ENCODE measurements at places on chromosomes 11 and 22.

GRCh38 chr11:87076874-87077429 is 39.2 kb downstream of the TMEM135 start:
- no peak for DNase-seq

DNA sequence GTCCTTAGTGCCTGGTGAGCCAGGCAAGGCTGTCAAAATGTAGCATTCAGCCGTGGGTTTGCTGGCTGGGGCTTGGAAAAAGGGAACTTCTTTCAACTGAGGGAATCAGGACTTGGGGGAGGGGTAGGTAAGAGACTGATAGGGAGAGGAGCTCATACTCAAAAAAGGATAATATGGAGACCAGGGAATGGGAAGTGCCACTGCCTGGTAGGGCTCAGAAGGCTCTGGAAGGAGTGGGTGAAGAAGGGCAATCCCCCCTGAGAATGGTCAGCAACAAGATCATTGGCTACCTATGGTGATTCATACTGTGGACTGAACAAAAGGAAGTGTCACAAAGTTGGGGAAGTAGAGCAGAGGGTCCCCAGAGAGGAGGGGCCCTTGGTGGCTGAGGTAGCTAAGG is 1.9 kb downstream of the CNGA4 start:
- DNase-seq: no peak

- no peak for DNase-seq
Measured at GRCh38 chr11:105754716-105755115, 144.8 kb downstream of the GRIA4 start.

DNA sequence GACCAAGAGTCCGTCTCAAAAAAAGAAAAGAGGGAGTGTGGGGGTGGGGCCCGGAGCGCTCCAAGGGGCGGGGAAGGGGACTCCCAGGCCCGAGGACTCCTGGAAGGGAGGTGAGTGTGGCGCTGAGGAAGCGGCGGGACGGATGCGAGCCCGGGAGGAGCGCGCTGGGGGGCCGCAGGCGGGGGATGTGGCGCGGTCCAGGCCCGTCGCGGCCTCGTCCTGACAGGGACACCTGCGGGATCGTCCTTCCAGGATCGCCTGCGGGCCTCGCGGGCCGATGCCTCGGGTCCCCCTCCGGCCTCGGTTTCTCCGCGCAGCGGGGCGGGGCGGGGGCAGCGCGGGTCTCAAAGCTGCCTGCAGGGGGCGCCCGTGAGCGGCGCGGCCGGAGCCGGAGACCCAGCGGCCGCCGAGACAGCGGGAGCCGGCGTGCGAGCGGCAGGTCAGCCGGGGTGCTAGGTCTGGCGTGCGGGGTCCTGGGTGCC is 3.8 kb upstream of the ADORA2A start:
- DNase-seq: peak; percentile 58

DNA sequence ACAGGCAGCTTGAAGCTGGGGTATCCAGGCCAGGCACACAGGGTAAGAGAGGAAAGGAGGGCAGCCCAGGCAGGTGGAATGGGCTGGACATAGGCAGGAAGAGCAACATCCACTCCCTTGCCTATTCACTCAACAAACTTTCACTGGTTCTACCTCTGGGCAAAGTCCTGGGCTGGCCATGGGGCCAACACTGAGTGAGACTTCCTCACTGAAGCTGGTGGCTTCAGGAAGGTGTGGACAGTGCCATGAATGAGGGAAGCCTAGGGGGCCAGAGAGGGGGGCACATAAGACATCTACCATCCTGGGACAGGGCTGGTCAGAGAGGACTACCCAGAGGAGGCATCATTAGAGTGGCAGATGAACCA is 44.9 kb upstream of the TCF20 start:
- no peak for DNase-seq

- no peak for DNase-seq
Measured at GRCh38 chr11:12944889-12945288, 64.2 kb upstream of the RASSF10 start.

DNA sequence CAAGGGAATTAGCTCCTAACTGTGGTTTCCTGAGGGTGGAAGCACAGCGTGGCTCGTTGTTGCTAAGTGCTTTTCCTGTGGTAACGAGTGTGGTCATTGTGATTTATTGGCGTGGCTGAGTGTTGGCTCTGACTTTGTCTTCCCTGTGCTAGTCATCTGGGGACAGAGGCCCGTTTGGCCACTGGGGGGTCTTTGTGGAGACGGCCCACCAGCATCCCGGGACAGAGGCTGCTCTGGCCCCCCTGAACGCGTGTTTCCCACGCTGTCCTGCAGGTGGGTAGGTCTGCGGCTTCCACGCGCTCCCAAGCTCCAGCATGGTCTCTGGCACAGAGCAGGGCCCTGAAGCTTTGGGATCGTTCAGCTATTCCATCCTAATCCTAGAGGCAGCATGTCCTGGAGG is 1040.0 kb downstream of the TBC1D22A start:
- DNase-seq: no peak

- no peak for DNase-seq
Measured at GRCh38 chr11:17796154-17796553, 61.6 kb downstream of the KCNC1 start.

- no peak for DNase-seq
Measured at GRCh38 chr11:46951864-46952263, 15.3 kb downstream of the CSTPP1 start.

DNA sequence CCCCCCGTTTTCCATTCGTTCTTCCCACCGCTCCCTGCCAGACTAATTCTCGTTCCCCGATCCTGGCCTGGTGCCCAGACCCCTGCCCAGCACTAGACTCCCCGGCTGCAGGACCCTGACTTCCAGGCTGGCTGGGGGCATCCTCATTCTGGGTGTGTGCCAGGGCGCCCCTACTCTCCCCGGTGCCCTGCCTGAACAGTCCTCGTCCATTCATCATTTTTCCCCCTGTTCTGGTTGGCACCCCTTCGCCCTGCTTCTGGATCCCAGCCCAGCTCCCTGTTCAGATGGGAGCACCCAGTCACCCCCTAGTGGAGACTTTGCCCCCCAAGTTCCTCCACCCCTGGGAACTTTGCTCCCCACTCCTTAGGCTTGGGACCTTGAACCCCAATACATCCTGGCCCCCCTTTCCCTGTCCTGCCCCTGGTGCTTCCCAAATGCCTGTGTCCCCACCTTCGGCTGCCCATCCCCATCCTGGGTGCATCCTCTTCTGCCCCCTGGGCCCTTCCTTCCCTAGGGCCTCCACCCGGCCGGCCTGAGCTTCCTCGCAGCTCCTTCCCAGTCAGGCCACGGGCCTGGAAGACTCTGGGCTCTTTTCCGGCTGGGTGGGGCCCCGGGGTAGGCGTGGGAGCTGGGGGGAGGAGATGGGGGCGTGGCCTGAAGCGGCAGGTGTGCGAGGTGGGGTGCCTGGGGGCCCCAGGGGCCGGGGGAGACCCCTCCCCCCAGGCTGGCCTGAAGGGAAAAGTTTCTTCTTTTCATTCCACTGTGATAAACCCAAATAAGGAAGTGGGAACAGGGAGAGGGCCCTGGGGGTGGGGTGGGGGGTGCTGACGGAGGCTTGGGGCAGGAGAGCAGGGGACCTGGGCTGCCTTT is 908 bp downstream of the PLCB3 start:
- no peak for DNase-seq

- DNase-seq: no peak
Measured at GRCh38 chr11:109619498-109619897, 197.5 kb downstream of the C11orf87 start.

GRCh38 chr11:14244926-14245325 is 114.1 kb downstream of the RRAS2 start:
- DNase-seq: no peak

GRCh38 chr22:37220543-37220981 is 8.3 kb upstream of the SSTR3 start:
- DNase-seq: no peak

- DNase-seq: no peak
Measured at GRCh38 chr22:46031965-46032851, 55.2 kb upstream of the WNT7B start.

DNA sequence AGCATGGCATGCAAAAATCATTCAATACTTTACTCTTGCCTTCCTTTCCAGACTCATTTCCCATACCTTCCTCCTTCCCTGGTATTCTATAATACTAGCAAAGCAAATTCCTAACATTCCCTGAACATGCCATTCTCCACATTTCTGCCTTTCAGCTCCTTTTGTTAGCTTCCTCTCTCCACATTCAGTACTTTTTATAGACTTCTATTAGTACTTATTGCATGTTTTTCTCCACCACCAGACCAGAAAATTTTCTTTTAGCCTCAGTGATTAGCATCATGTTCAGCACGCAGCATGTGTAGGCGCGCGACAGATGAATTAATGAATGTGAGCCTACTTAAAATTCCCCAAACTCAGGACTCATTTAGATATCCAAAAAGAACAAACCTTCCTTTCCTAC is 935.3 kb downstream of the DLG2 start:
- no peak for DNase-seq

DNA sequence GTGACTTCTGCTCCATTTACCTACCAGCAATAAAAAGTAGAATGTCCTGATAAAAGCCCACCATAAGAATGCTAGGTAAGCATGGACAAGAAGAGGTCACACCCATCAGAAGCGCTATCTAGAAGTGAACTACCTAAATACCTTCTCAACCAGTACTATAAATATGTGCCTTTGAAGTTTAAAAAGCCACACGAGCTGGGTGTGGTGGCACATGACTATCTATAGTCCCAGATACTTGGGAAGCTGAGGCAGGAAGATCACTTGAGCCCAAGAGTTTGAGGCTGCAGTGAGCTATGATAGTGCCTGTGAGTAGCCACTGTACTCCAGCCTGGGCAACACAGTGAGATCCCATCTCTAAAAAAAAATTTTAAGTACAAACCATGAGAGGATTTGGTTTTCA is 66.7 kb downstream of the PACSIN2 start:
- no peak for DNase-seq

DNA sequence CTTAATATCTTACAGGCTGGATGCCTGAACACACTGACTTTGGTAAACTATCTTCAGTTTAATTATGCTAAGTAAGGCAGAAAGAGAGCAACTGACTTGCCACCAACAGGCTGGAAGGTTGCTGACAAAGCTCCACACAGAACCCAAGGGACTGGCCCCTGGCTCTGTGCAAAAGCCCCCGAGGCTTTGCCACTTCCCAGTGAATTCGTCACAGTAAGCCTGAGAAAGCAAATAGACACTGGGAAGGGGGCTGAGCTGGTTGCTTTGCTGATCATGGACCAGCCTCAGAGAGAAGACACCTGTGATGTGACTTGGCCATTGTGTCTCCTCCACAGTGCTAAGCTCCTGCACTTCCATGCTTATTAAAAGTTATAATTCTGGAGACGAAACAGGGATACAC is 91.7 kb downstream of the BLID start:
- DNase-seq: no peak

GRCh38 chr11:56558574-56558973 is 15.5 kb upstream of the OR5M11 start:
- no peak for DNase-seq

GRCh38 chr11:5841797-5842196 is at the start of gene OR52E6:
Gene OR52E6 (minus strand): TSS chr11:5841897. CDS start chr11:5841897, 0 bp downstream.
- DNase-seq: no peak

DNA sequence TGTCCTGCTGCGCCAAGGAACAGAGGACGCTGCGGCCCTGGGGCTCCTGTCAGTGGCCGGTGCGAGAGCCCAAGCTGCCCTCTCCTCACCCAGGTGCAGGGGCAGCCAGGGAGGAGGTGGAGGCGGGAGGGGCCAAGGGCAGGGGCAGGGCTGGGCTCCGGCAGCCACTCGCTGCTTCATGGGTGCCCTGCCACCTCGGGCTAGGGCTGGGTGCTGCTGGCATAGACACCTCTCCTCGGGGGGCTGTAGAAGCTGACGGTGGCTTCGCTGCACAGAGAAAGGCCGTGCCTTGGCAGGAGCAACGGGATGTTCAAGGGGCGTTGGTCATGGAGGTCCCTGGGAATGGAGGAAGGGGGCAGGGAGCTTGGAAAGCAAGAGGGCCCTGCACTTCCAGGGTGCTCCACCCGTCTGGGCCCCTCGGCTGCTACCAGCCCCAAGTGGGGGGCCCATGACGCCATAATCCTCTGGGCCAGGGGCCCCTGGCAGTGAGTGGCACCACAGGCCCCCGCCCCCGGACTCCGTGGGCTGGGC is 1.6 kb upstream of the TBX1 start:
- no peak for DNase-seq

GRCh38 chr11:22193348-22194051 is 615 bp downstream of the ANO5 start:
- DNase-seq: no peak

- no peak for DNase-seq
Measured at GRCh38 chr11:69926376-69927050, 107.3 kb upstream of the FGF3 start.

- DNase-seq: no peak
Measured at GRCh38 chr22:42184852-42185251, 54.2 kb upstream of the CYP2D6 start.

- DNase-seq: no peak
Measured at GRCh38 chr22:43109511-43109910, 1.0 kb upstream of the BIK start.

DNA sequence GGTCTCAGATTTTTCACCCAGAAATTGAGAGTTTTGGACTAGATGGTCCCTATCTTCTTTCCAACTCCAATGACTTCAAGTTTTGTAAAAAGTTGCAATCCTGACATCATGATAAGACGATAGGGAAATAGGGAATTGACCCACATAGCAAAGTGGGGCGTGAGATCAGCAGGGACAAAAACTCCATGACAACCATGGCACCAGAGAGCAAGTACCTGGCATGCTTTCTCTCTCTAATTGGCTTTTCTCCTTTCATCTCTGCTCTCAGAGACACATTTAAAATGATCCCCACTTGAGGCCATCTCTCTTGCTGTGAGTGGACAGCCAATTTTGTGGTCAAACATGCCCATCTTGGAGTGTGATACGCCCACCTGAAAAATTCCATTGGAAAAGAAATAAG is at the start of gene OR5AN1:
OR5AN1 (plus strand) TSS at position 301 of the 400 bp plus-strand sequence. CDS start 5,564 bp downstream, outside the sequence.
- DNase-seq: no peak

DNA sequence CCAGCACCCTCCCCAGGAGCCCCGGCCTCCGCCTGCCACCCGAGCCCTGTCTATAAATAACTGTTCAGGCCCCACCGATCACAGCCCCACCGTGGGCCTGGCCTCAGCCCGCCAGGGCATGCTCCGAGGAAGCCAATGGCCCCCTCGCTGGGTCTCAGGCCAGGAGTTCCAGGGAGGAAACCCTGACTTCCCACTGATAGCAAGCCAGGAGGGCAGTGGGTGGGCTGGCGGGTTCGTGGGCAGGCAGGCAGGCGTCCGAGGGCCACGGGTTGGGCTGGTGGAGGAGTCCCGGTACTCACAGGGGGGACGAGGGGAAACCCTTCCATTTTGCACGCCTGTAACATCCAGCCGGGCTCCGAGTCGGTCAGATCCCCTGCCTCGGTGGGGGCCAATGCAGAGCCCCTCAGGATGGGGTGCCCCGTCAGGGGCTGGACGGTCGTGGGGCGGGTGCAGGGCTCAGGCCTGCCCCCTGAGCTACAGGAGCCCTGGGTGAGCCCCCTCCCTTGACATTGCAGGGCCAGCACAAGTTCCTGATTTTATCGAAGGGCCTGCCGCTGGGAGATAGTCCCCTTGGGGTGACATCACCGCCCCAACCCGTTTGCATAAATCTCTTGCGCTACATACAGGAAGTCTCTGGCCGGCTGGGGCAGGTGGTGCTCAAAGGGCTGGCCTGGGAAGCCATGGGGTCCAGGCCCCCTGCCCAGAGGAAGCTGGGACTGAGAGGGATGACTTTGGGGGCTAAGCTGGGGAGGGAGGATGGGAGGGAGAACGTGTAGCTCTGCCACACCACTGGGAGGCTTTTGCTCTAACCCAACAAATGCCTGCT is at the start of gene SPI1:
SPI1 (minus strand) TSS at position 538 of the 826 bp plus-strand sequence; CDS start at position 344, 194 bp downstream.
- DNase-seq: no peak
